ENCODE measurements at places on chromosomes 4 and X. TPM values are rescaled to one million over a fixed set of nuclear protein-coding genes. Genes with fewer than 3 reads are reported as not detected.

GRCh38 chr4:17093481-17093880, 195.0 kb upstream of the LDB2 start:
- DNase-seq = no peak

GRCh38 chr4:121255986-121256750, 92.0 kb upstream of the TNIP3 start:
- peak; percentile 45 for DNase-seq

DNA sequence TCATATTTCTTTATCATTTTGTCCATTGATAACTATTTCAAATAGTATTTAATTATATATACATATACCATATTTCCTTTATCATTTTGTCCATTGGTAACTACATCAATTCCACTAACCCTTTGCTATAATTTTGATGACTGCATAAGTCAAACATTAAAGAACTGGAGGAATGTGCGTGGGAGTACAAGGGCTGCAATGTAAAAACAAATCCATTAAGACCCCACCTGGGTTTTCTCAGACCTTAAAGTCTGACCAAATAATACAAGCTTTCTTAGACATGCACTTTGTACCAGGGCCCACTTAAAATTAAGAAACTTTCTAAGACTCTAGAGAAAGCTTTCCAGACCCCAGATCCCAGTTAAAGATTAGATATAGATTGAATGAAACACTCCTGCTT, 1622.4 kb upstream of the PCDH10 start:
- no peak for DNase-seq

DNA sequence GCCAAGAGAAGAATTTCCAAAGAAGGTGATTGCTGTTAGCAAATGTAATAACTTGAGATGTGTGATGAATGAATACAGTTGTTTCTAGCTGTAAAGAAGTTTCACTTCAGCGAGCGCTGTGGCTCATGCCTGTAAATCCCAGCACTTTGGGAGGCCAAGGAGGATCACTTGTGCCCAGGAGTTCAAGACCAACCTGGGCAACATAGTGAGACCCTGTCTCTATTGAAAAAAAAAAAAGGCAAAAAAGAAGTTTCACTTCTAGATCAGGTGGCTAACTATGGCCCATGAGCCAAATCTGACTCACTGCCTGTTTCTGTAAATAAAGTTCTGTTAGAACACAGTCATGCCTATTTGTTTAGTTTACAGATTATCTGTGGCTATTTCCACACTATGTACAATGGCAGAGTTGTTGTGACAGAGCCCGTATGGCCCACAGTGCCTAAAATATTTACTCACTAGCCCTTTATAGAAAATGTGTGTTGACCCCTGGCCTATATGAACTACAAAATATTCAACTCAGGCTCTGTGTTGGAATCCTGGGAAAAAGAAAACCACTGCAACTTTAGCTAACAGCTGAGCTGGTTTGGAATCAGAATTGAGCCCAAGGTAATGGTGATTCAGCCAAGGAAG, 54.1 kb upstream of the PRPS1 start:
- DNase-seq = no peak

DNA sequence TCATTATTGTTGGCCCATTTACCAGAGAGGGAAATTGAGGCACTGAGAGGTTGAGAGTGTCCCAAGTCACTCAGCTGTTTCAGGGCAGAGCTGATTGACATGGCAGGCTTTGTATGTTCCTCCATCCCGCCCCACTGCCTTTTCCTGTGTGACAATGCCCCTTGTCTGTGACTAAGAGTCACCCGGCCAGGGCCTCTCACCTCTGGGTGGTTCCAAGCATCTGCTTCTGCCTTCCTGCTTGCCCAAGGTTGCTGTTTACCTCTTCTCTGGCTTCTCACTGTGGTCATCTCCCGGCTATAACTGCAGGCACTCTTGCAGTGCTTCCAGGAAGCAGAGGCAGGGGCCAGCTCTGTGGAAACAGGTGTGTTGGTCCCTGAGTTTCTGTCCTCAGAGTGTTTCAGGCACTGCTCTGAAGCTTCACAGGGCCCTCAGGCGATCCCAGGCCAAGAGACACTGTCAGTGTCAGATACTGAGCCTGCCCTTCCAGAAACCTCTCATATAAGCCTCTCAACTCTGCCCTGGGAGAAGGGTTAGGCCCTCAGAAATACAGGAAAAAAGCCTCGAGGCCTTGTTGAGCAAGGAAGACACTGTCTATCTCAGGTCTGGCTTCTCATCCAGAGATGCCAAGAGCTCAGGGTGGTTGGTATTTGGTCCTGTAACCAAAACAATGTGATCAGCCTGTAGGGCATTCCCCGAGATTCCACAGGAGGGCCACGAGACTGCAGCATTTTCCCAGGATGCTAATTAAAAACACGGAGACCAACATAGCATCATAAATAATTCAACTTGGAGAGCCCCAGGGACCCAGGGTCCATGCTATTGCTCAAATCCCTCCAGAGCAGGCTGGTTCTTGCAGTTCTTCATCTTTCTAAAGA, 42.0 kb upstream of the PROM1 start:
- peak; percentile 1 for DNase-seq

DNA sequence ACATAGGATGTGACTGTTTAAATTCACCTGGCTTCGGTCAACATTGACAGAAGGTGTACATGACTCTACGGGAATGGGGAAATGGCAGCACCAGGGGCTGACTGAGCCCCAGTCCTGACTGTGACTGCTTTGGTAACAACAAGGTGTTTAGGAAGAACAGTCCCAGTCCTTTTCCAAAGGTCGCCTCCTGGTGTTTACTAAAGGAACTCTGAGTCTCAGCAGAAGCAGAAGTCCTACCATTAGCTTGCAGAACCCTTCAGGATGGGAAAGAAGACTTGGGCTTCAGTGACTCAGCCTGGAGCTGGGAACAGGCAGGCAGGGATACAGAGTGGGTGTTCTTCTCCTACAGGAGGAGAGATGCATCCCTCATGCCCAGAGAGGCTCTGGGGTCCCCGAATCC, 103.3 kb downstream of the MGST2 start:
- no peak for DNase-seq

The GK gene
- 1.7 TPM for total RNA-seq

DNA sequence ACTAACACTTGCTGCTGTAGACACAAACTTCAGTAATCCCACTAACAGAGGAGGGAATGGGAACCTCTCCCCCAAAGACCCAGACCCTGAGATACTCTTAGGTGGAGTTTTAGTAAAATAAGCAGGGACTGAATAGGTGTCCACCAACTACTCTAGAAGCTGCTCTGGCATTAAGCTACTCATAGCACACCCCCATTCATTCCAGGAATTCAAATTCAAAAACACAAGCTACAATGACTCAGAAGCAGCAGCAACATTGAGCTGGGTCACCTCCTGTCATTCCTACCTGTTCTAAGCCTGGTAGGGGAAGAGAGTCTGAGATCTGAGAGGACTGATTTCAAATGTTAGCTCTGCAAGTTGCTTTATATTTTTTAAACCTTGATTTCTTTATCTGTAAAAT, 135.4 kb upstream of the FRMPD4 start:
- DNase-seq = no peak

DNA sequence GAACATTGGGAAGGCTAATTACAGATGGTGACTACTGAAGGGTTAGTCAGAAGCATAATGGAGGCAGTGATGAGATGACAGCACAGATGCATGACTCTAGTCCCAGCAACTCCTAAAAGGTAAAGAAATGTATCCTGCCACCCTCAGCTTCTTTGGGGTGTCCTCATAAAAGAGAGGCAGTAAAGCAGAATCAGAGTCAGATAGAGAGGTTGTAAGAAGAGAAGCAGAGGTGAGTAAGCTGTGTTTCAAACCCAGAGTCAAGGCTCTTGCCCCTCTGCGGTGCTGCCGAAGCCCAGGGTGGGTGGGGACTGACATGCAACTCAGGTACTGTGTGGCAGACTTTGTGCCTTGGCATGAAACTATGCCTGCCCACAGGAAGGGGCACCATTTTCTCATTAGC, 59.5 kb upstream of the PGM2 start:
- DNase-seq = no peak

The TMEM271 gene
- total RNA-seq = not detected

DNA sequence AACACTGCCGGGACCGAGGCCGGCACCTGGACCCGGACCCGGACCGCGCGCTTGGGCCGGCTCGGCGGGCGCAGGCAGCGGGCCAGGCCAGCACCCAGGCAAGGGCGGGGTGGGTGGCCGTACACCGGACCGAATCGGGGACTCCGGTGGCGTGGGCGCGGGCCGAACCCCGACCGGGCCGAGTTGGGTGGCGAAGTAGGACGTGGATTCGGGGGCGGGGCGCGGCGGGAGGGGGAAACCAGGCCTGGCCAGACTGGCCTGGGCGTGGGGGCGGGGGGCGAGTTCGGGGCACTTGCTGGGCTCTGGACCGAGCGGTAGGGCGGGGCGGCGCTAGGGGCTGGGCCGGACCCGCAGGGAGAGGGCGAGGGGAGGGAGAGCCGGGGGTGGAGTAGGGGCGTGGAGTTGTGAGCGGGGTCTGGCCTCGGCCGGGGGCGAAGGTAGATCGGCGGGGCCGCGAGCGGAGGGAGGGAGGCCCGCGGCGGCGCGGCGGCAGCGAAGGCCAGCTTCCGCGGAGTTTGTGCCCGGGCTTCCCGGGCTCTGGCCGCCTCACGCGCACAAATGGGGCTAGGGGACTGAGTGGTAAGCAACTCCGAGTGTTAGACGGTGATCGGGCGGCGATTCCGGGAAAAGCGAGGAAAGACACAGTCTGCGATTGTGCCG, 1.8 kb upstream of the BCORL1 start:
- peak; percentile 35 for DNase-seq

DNA sequence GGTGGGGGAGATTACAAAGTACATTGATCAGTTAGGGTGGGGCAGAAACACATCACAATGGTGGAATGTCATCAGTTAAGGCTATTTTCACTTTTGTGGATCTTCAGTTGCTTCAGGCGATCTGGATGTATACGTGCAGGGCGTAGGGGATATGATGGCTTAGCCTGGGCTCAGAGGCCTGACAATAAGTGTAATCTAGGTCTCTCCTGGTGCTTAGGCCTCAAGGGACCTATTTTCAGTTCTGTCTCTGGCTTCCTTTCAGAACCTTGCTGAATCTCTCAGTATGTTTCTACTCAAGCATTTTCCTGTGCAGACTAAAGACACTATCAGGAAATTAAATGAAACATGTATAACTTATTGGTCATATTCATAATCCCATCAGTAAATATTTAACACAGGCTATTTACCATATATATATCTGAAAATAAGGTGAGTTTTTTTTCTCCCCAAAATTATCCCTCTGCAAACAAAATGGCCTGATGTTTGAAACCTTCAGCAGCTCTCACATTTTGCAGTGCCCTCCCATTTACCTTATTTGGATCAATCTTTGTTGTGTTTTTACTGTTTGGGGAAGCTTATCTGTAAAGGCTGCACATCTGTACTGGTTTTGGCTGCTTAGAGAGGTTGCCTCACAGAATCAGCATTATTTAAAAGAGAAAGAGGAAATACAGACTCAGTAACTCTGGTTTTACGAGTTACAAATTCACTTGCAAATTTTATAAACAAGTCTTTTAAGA, 2.3 kb upstream of the ZCCHC4 start:
- DNase-seq = no peak

- peak; percentile 86 for DNase-seq
Measured at GRCh38 chr4:143336781-143337599, at the start of gene GAB1. TSS of gene GAB1 (plus strand) at chr4:143336876. CDS start at chr4:143337189, 313 bp downstream.

DNA sequence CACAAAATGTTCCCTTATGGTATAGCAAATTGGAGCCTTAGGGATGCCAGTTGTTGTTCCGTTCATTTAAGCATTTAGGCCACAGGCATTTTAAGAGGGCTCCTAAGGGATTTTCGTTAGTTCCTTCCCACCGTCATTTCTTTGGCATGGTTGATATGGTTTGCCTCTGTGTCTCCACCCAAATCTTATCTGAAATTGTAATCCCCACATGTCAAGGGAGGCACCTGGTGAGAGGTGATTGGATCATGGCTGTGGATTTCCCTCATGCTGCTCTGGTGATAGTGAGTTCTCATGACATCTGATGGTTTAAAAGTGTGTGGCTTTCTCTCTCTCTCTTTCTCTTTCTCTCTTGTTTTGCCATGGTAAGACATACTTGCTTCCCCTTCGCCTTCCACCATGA, 104.1 kb downstream of the ASB9 start:
- no peak for DNase-seq

- DNase-seq = no peak
Measured at GRCh38 chr4:173002830-173003561, 165.6 kb upstream of the GALNT7 start.

DNA sequence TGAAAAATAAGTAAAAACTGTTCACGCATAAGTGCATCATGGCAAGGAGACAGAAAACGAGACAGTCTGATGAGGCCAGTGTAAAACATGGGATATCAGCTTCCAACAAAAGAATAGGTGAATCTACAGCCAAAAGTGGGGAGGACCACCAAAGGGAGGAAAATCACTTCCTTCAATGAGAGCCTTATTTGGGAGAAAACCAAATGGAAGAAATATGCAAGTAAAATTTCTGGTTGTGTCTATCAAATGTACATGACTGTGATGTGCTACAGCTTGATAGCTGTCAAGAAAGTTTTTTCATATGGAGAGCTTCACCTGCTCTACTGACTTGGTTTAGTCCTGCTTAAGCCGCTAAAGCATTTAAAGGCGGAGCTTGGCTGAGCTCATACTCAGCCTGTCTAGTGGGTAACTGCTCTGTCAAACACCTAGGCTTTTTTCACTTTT, 66.2 kb downstream of the MAGEA1 start:
- DNase-seq = no peak

- no peak for DNase-seq
Measured at GRCh38 chr4:87644286-87644685, 5.8 kb upstream of the DMP1 start.

- no peak for DNase-seq
Measured at GRCh38 chrX:15820106-15821073, 30.1 kb downstream of the ZRSR2 start.

GRCh38 chr4:128930051-128930450, 120.6 kb downstream of the JADE1 start:
- DNase-seq = no peak

- DNase-seq = peak; percentile 69
Measured at GRCh38 chrX:15714529-15714928, 23.5 kb upstream of the CA5B start.

DNA sequence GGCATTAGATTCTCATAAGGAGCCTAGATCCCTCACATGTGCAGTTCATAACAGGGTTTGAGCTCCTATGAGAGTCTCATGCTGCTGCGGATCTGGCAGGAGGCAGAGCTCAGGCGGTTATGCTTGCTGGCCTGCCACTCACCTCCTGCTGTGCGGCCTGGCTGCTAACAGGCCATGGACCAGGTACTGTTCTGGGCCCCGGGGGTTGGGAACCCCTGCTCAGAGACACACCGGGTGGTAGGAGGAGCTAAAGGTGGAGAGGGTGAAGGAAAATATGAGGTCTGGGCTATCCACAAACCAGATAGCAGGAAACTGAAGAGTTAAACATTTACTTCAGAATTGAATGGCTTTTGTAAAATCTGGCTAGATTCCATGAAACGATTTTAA, 5.9 kb upstream of the F11 start:
- DNase-seq = no peak

The USP26 gene
- total RNA-seq = not detected

DNA sequence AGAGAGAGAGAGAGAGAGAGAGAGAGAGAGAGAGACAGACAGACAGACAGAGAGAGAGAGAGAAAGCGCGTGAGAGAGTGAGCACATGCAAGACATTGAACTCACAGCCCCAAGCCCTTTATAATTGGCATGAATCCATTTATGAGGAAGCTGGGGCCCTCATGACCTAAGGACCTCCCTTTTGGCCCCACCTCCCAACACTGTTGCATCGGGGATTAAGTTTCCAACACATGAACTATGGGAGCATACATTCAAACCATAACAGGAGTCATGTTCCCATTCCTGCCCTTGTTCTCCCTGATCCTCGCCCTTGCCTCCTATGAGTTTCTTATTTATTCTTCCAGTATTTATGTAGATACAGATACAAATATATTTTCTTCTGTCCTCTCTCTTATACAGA, 269.8 kb upstream of the ARX start:
- no peak for DNase-seq

The MCF2 gene
- not detected for total RNA-seq

Data from dermis blood vessel endothelial cell (primary cell).